ENCODE measurements at places on chromosomes 13 and 19.
A peak's percentile ranks its signal among the peaks of the same experiment; 100 is the strongest.

GRCh38 chr13:73521290-73521624, 462.5 kb downstream of the KLF5 start:
- DNase-seq, result no peak

DNA sequence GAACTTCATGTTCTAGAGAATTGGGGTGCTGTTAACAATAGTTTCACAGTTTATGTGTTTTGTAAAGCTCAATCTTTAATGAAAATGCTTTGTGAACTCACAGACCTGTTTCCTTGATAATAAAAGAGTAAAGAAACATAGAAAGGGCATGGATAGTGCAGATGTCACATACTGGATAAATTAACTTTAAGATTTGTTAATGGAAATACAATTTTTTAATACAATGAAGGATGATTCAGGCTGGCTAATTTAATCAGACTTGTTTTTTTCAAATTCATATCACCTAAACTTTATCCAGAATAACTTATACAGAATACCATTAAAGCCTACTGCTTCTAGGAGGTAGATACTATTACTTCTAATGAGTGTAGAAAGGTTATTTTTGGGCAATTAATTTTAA, 1033.5 kb upstream of the SLC10A2 start:
- DNase-seq, result no peak

DNA sequence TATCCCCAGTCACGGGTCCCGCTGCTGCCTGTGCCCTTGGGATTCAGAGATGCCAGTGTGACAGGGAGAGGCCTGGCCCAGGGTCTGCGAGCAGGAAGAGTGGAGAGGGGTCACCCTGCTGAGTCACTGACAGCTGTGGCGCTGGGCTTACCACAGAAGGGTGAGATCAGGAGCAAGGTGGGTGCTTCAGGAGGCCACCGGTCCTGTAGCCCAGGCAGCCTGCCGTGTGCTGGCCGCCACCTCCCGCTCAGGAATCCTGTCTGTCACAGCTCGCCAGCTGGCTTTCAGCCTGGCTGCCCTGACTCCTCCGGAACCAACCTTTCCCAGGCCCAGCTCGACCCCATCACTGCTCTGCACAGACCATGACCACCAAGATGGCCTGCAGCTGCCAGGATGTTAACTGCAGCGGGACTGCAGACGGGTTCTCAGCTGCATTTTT, 25.3 kb downstream of the NAXD start:
- no peak for DNase-seq

GRCh38 chr13:91369441-91369831, 21.9 kb downstream of the MIR17HG start:
- DNase-seq, result no peak

GRCh38 chr13:36713887-36714286, 40.1 kb downstream of the SERTM1 start:
- DNase-seq, result no peak

GRCh38 chr13:73174521-73175010, 115.8 kb downstream of the KLF5 start:
- DNase-seq, result no peak

- peak; percentile 5 for DNase-seq
Measured at GRCh38 chr13:24995225-24995804, 100.6 kb upstream of the PABPC3 start.

GRCh38 chr13:94249512-94249911, 230.0 kb downstream of the DCT start:
- DNase-seq, result no peak

- DNase-seq, result no peak
Measured at GRCh38 chr19:47435883-47436417, 16.6 kb upstream of the MEIS3 start.

DNA sequence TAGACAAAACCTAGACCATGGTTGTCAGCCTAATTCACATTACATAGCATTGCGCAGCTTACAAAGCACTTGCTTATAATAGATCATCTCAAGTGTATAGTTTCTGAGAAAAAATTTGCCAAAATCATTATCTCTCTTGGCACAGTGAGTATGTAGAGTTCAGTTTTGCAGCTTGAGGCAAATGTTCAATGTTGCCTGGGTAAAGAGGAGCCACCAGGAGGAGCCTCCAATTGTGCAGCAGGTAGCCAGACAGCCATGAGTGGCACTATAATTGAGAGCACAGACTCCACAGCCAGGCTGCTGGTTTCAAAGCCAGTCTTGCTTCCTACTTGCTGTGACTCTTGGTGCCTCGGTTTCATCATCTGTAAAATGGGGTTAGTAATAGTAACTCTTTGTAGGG, 24.0 kb upstream of the OLFM4 start:
- no peak for DNase-seq

DNA sequence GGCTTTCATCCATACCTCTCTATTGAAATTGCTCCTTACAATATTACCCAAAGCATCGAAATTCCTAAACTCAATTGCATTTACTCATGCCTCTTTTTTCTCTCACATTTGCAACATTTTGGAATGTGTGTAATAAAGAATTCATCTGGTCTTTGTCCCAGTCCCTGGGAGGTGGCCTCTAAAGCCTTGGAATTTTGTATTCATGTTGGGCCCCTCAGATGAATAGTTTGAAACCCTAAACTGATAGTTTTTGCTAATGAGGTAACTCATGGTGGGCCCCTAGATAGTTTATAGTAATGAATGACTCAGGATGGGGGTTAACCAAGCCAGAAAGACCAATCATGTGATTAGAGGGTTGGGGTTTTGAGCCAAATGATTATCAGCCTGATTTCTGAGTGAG, 490.4 kb downstream of the DIAPH3 start:
- no peak for DNase-seq

DNA sequence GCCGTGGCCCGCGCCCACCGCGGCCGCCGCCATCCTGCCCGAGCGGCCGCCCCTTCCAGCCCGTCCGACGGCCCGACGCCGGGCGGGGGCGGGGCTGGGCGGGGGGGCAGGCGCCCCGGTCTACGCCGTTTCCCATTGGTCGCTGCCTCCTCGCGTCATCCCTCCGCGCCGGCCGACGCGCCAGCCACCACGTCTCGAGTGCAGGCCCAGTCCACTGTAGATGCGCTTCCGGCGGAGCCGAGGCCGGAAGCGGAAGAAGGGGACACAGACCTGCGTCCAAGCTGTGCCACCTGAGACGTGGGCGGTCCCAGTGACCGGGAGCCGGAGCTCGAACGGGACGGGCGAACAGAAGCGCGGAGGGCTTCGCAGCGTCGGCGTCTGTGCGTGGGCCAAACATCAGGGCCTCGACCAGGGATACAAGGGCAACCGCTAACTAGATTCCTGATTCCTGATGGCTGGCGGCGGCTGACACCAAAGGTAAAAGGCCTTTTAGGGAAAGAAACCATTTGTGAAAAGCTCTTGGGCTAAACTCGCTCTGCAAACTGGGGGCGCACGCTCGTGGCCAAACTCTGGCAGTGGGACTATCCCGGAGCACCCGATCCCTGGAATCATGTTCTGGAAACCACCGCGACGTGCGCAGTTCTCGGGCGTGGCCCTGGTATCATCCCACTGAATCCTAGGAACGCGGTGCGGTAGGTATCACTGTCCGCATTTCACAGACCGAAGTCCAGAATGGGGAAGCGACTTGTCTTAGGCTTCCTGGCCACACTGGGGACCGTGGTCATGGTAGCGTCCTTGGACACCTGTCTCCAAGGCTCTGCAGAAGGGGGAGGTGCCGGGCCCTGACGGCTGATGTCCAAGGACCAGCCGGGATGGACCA, at the start of gene SLC35E1:
Gene SLC35E1, minus strand, starts transcription at position 84 of the 880 bp plus-strand sequence. Its CDS starts 51 bp downstream, at position 33.
- DNase-seq, result peak; percentile 80

DNA sequence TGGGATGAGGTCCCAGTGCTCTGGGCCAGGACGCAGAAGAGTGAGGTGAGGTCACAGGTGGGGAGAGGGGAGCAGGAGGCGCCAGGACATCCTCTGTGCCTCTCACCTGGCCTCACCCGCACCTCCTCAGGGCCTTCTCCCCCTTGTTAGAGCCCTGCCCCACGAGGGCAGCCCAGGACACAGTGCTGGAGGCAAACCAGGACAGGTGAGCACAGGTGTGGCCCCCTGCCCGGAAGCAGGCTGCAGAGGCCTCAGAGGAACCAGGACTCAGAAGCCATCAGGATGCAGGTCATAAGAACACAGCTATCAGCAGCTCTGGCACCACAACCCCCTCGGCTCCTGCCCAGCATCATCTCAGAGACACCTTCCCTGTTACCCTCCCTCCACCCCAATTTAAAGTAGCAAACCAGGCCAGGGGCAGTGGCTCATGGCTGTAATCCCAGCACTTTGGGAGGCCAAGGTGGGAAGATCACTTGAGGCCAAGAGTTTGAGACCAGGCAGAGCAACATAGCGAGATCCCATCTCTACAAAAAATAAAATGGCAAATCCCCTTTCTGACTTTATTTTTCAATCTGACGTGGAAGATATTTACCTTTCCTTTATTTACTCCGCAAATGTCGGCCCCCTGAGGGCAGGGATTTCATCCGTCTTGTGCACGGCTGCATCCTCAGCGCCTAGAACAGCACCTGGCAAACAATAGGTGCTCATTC, at the start of gene CEACAM16:
Gene CEACAM16, plus strand, starts transcription at position 660 of the 710 bp plus-strand sequence. CDS start 2,306 bp downstream, outside the sequence.
- no peak for DNase-seq

DNA sequence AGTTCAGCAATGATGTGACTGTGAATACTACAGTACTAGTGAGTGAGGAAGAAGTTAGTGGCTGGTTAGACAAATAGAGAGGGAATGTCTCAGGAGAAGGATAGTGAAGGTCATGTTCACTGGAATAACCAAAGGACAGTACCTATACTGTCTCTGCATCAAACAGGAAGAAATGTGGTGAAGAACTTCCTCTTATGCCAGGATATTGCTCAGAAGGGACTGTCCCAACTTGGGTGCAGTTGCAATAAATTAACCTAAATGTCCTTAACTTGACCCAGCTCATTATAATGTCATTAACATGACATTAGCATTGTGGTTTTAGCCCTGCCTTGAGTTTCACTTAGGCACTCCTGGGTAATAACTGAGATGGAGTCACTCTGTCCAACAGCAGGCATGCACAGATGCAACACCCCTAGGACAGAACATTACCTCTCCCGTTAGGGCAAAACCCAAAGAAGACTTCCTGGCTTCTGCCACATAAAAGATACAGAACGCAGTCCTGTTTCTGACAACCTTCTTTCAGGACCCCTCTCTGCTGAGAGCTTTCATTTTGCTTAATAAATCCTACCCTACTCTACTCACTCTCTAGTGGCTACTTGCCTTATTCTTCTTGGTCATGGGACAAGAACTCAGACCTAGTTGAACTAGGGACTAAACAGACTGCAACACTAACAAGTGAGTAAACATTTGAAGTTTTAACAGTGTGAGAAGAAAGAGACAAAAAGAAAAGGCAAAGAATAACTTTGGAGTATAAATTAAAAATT, 1591.6 kb upstream of the MIR17HG start:
- no peak for DNase-seq

- DNase-seq, result no peak
Measured at GRCh38 chr13:67184247-67184646, 45.9 kb downstream of the PCDH9 start.

DNA sequence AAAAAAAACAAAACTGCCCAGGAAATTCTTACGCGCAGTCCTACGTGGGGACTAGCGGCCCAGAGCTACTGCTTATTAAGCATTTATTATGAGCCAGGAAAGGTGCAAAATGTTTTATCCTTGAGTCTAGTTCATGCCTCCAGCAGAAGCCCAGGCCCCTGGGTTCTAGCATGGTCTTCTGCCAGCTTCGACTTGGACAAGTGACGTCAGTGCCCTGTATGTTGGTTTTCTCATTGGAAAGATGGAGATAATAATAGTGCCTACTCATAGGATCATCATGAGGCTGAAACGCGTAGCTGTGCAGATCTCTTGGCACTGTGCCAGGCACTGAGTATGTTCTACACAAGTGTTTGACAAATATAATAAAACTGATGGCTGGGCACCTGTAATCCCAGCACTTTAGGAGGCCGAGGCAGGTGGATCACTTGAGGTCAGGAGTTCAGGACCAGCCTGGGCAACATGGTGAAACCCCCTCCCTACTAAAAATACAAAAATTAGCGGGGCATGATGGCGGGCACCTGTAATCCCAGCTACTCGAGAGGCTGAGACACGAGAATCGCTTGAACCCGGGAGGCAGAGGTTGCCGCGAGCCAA, 12.4 kb upstream of the SULT2B1 start:
- DNase-seq, result no peak

- no peak for DNase-seq
Measured at GRCh38 chr19:54316746-54317107, 3.8 kb upstream of the LILRA5 start.

DNA sequence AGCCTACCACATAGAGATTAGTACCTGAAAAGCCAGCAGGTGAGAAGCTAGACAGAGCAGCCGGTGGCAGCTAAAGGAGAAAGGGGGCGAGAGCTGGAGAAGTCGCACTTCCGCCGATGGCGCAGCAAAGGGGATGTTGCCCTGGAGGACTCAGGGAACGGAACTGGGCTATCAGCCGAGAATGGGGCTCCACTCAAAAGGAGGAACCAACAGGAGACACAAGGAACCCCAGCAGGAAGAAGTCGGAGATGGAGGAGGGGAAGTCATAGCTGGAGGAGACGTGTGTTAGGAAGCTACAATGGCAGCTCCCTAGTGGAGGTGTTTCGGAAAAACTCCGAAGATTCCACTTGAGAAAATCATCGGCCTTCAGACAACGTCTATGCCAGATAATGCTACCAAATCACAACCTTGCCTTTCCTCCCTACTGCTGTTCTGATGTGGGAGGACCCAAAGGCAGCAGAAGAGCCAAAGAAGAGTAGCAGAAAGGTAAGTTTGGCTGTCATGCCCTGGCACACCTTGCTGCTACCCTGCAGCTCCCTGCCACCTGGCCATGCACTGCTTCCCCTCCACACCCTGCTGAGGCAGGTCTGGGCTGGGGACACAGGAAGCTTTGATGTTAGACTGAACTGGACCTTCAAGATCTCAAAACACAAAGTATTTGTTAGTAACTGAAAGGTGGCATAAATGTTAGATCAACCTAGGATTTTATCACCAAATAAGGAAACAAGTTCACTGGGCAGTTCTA, 127.9 kb downstream of the DLEU7 start:
- DNase-seq, result no peak

DNA sequence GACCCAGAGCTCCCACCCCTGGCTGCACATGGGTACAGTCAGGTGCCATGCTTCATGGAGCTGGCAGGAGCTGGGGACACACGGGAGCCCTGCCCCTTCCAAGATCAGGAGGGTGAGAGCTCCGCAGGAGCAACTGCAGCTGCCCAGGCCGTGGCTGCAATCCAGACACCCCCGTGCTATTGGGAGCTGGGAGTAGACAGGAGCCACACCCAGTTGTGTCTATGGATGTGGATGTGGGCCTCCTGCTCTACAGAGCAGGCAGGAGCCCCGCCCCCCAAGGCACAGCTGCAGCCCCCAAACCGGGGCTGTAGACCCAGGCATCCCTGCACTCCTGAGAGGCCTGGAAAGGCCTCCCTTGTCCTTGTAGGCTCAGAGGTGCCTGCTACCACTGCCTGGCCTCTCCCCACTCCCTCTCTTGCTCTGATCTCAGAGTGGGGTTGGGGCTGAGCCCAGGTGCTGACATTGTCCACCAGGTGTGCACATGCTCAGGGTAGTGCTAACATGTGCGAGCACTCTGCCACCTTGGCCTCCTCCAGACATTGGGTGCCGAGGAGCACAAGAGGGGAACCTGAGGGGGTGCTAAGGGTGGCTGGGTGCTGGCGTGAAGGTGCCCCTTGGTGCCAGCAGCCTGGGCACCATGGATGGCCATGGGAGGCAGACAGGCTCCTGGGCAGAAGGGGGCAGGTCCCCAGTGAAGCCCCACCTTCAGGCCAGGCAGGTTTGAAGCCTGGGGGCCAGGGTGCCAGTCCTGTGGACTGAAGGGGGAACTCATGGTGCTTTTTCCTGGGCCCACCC, 8.0 kb upstream of the BAX start:
- no peak for DNase-seq
